Stimulated activated CD4-positive, alpha-beta T cell treated with anti-CD3 and anti-CD28 coated beads, Interleukin-12 subunit alpha, Interleukin-12 subunit beta, amount 100 ng/mL, for 24 hours (primary cell): ENCODE measurements at places on chromosomes 12 and 14.
A peak's percentile ranks its signal among the peaks of the same experiment; 100 is the strongest.

GRCh38 chr14:81051547-81051946 is 96.1 kb downstream of the TSHR start:
- DNase-seq = no peak

GRCh38 chr12:52585066-52585465 is 11.4 kb upstream of the KRT74 start:
- no peak for DNase-seq

- DNase-seq = no peak
Observed at GRCh38 chr14:44462381-44462780, 44.7 kb downstream of the FSCB start.

GRCh38 chr12:130872179-130873096 is 572 bp downstream of the RAN start:
- peak; percentile 18 for DNase-seq

DNA sequence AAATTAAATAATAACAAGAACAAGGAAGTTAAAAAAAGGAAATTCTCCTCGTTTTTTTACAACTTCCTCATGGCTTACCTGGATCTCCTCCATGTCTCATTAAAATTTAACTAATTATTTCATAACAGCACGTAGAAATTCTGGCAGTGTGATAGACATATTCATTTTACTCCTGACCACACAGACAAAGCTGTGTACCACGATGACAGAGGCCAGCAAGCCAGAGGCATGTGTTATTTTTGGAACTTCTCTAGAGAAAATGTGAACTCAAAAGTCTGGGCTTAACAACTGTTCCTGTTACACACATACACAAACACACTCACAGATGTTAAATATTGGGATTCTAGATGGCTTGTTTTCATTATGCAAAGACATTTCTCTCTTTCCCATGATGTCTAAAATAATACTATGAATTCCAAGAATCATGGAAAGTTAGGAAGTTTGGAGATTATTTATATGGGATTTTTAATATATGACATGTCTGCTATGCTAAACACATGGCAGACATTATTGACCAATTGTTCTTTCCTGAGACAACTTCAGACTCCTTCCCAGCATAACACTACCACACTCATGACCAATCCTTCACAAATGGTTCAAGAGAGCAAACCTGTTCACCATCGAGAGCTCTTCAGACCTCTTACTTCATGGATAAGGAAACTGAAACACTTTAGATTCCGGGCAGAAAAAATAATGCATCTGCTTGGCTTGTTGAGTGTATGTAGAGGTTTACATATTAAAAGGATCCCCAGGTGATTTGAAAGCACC is 158.7 kb downstream of the DACT1 start:
- no peak for DNase-seq

DNA sequence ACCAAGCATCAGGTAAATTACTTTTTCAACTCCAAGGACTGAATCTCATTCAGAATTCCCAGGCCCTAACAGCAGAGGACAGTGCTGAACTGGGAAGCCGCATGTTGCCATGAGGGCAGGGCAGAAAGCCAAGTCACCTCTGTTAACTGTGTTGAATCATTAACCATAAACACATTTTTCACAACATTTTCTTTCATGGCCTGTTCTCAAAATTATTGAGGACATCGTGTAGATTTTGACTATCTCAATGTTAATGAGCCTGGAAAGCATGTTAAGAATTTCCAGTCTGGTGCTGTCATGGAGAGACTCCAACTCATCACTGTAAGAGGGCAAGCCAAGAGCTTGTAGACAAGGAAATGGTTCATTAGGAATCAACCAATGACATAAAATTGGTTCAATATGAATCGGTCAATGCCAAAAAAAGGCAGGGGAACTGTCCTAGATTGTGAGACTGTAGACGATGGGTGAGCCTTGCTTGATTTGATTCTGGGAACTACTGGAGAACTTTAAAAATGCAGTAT is 33.7 kb downstream of the CPM start:
- no peak for DNase-seq

DNA sequence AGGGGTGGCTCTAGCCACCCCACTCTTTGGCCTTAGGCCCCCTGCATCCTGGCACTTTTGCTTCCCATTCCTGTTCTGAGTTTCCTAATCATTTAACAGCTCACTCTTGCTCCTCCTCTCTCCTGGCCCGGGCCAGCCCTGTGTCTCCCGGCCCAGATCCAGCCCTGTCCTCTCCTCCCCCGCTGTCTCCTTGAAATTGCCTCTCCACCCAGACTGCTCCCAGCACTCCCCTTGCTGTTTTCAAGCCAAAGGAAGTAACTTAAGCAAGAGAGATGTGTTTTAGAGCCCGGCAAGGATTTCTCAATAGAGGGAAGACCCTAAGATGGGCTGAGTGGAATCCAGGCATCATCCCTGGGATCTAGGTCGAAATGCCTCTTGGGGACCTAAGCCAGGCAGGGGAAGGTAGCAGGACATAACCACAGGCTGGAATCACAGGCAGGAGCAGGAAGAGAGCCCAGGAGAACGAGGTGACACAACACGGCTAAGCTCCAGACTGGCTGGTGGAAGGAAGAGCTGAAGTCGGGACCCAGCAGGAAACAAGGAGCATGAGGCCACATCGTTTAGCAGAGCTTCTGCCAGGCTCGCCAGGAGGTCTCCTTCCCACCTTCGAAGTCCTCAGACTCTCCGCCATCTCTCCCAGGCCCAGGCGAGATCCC is 2.0 kb upstream of the LRP1-AS start:
- no peak for DNase-seq

DNA sequence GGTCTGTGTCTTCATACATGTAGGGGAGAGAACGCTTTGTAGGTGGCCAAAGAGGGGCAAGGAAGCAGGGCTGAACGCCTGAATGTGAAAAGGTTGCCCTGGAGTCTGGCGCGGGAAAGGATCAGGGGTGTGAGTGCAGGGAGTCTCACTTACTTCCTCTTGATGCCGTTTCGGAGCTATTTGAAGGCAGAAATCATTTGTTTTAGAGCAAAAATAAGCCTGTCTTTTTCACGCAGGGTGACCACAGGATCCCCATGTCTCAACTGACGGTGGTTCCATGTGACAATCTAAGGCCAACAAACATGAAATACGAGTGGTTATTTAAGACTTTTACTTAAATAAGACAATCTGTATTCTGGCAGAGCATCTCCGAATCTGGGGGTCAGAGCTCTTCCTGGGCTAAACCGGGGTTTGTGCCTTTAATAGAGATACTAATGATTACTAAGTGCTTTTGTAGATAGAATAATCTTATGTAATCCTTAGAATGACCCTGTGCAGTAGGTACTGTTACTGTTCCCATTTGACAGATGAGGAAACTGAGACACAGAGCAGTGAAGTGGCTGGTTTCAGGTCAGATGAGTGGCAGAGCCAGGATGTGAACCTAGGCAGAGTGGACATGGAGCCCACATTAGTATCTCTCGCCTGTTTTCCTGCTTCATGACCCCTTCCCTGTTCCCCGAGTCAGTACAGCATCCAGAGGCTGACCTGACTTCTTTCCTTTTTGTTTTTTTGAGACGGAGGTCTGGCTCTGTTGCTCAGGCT is 1.9 kb downstream of the BRI3BP start:
- DNase-seq = no peak

DNA sequence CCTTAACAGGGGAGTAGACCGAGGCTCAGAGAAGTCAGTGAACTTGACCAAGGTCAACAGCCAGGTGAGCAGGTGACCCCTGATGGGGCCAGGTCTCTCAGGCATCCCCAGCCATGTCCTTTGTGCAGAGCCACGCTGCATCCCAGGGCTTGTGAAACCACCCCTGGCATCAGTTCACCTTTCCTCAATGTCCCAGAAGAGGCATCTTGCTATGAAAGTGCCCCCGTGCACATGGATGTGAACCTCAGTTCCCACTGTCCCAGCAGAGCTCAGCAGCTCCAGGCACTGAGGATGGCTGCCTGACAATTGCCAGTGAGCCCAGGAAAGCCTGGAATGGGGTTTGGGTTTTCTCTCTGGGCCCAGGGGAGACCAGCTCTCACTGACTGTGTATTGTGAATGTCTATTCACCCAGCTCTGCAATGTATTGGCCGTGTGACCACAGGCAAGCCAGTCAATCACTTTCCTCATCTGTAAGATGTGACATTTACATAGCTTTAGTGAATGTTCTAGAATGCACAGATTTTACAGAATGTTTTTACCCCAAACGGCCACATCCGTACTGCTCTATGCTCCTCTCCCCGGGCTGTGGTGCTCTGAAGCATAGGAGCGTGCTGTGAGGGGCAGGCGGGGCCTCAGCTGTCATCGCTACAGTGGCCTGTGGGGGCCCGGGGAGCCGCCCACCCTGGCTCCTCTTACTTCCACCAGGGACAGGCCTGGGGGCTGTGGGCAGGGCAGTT is 4.9 kb downstream of the CACNA2D4 start:
- DNase-seq = no peak

GRCh38 chr14:95832012-95832411 is 44.6 kb upstream of the TUNAR start:
- DNase-seq = no peak

- DNase-seq = no peak
Observed at GRCh38 chr12:78835493-78835892, 29.1 kb upstream of the SYT1 start.

- no peak for DNase-seq
Observed at GRCh38 chr12:80777587-80777986, 60.9 kb downstream of the MYF5 start.

DNA sequence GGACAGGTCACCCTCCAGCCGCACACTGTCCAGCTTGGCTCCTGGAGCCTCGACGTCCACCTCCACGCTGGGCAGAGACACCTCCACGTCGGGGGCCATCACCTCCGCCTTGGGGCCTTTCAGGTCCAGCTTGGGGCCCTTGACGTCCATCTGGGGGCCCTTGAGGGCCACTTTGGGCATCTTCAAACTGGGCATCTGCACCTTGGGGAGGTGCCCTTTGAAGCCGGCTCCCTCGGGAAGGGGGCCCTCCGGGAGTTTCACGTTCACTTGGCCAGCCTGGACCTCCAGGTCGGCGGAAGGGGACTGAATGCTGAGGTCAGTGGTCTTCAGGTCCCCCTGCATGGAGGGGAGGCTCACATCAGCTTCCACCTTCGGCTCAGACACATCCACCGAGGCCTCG is 25.3 kb downstream of the PLD4 start:
- DNase-seq = no peak

DNA sequence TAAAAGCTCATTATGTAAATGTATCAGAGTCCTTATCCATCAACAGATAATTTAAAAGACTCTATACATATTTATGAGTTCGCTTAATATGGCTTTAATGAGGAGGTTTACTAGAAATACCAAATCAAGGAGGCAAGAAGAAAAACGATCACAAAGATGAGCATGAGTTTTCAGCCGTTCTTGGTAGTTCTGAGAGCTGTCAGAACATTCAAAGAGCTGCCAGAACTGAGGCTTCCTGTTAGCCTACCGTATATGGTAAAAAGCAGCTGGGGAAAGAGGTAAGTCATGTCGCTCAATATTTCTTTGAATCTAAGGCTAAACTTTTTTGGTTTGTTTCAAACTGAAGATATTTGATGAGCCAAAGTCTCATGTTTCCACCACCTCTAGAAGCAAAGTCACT is 115.3 kb upstream of the PLXNC1 start:
- no peak for DNase-seq

GRCh38 chr14:34583525-34583924 is 44.0 kb upstream of the EAPP start:
- no peak for DNase-seq

GRCh38 chr12:109494348-109494881 is 17.0 kb downstream of the UBE3B start:
- DNase-seq = no peak

- DNase-seq = no peak
Observed at GRCh38 chr14:30874120-30874998, at the start of gene COCH. Gene COCH, plus strand, starts transcription at chr14:30874559. Its CDS starts 380 bp downstream, at chr14:30874939.

GRCh38 chr14:96261053-96261452 is 5.0 kb downstream of the BDKRB1 start:
- no peak for DNase-seq

DNA sequence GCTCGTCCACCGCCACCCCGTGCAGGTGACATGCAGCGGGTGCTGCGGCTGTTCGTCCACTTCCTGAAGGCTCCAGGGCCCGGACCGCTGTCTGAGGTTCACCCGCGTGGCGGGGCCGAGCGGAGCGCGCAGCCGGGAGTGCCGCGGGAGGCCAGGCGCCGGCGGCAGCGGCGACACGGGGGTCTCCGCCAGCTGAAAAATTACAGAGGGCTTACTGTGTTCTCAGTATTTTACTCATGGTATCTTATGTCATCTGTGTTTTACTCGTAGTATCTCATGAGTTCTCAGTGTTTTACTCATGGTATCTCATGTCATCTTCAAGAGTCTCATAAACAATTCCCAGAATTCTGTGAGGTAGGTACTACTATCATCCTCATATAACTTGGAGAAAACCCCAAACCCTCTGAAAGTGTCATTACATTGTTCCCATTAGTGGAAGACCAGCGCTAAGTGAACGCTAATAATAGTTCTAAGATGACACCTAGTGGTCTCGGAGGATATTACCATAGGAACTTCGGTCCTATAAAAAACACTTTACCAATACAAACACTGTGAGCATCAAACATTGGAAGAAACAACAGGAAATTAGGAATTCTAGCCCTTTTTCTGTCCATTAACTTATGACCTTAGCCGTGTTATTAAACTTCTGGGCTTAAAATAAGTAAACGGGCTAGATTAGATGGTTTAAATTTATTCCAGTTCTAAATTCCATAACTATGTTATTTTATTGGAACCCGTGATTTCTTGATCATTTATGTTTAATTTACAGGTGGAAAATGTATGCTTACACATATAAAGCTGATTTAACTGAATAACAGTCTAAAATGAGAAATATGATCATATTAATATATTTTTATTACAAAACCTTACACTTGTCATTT is 32.4 kb downstream of the AK7 start:
- DNase-seq = no peak

DNA sequence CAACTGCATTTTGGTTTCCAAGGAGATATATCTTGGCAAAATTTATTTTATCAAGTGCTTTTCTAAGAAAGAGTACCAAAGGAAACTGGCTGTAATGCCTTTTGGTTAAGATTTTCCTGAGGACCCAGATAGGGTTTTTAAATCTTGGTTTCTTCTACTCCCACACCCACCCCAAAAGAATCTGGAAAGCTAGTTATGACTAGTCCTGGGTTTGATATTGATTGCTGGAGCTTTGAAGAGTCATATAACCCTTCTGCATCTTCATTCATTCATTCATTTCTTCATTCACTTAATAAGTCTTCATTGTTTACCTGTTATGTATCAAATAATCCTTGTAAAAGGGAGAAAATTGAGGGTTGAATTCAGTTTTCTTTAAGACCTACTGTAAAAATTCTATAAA is 425.2 kb downstream of the PCNX1 start:
- DNase-seq = no peak

DNA sequence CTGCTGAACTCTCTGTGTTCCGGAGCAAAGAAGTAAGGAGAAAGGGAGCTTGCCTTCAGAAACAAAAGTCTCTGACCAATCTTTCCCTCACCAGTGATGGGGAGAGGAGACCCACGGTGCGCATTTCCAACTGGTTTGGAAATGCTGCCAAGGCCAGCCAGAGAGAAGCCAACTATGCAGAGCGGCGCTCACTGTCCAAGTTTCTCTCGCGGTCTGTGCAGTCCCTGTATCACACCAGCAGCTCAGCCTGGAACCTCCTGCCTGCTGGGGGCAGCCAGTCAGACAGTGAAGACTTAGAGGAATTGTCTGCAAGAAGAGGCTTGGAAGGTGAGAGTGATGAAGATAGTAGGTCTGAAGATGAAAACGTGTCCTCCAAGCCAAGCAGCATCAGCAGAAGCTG is 206.2 kb downstream of the NAV3 start:
- no peak for DNase-seq

GRCh38 chr14:96940009-96940408 is 142.8 kb downstream of the VRK1 start:
- no peak for DNase-seq
